ENCODE measurements at places on chromosomes 4 and X.

DNA sequence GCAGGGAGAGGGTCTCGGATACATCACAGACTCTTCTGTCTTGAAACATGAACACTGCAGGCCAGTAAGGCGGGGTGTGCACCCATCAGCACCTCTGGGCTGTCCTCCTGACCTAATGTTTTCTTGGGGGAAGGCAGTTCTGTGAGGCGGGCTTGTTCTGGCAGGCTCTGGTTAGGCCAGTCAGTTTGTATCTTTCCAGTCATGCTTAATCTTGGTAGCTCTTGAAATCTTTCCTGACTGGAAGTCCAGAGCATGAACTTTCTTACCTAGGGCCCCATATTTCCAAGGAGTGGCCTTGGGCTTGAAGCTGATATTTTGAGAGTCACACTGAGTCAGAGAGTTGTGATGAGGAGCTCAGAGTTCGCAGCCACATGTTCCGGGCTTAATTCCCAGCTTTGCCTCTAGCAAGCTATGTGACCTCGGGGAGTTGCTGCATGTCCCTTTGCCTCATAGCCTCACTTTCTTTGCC is 54.2 kb upstream of the RASSF6 start:
- no peak for ATAC-seq

DNA sequence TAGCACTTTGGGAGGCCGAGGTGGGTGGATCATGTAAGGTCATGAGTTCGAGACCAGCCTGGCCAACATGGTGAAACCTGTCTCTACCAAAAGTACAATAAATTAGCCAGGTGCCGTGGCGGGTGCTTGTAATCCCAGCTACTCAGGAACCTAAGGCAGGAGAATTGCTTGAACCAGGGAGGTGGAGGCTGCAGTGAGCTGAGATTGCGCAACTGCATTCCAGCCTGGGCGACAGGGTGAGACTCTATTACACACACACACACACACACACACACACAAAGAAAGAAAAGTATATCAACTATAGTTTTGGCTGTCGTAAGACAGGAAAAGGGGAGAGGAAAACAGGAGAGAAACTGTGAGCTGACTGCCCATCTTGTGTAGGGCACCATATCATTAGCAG is 171.7 kb downstream of the ADAMTS3 start:
- no peak for ATAC-seq

DNA sequence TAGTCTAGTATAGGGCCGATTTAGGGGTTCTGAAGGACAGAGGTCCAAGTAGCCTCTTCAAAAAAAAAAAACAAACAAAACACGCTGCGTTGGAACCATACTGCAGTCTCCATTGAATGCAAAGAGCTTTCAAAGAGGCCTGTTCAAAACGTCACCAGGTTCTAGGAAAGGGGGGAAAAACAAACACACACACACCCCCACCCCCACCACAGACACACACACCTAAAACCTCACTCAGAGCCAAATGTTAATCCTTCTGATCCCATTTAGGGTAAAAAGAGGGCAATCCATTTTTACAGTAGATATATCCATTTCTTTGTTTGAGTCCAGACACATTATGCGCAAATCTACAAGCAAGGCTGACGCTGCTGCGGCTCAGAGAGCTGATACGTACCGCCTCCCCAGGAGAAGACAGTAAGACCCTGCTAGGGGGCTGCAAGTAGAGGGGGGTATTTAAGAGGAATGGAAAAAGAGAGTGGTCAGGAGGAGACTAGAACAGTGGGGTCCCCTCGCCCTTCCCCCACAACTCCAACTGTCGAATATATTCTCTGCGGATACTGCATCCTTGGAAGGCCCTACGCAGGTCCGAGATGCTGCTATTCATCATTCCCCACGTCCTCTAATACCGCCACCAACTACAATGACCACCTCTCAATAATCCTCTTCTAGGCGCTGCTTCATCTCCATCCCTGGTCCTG is 1.3 kb downstream of the NKRF start:
- ATAC-seq = 0 out of 3 replicates have a peak, but pooled peaks have one; percentile 12

DNA sequence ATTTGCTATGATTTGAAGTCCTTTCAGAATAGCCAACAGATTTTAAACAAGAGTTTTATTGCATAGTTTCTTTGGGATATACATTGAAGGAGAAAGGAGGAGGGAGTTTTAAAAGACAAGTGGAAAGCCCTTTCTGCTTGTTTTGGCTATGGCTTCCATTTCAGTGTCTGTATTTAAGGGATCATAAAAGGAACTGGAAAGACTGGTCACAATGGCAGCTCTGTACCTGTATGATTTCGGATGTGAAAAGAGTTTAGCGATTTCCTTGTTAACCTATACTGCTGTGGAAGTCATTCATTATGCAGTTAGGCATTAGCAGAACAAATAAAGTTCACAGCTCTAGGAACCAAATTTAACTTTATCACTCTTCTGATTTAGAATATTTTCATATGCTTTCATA is 60.7 kb downstream of the TET2 start:
- ATAC-seq = no peak

GRCh38 chr4:32775049-32775448 is 2054.9 kb downstream of the PCDH7 start:
- no peak for ATAC-seq

GRCh38 chrX:22818061-22818460 is 181.7 kb upstream of the DDX53 start:
- no peak for ATAC-seq

GRCh38 chr4:154004507-154005170 is 215.8 kb upstream of the SFRP2 start:
- no peak for ATAC-seq

DNA sequence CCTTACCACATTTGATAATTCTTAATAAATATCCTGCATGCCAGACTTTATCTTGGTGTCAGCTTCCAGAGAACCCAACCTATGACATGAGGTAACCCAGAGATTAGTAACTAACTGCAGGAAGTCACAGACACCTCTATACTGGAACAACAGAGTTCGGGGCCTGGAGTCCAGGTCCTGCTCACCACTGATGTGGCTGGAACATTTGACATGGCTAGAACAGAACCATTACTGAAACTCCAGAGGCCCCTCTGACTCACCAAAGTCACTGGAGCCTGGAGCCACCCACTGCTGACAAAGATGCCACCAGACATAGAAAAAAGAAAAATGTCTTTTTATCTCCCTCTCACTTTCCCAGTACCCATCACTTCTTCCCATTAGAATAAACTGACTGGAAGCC is 403.7 kb downstream of the MID1IP1 start:
- ATAC-seq = no peak

GRCh38 chr4:155658681-155659064 is 8.0 kb upstream of the GUCY1A1 start:
- no peak for ATAC-seq

DNA sequence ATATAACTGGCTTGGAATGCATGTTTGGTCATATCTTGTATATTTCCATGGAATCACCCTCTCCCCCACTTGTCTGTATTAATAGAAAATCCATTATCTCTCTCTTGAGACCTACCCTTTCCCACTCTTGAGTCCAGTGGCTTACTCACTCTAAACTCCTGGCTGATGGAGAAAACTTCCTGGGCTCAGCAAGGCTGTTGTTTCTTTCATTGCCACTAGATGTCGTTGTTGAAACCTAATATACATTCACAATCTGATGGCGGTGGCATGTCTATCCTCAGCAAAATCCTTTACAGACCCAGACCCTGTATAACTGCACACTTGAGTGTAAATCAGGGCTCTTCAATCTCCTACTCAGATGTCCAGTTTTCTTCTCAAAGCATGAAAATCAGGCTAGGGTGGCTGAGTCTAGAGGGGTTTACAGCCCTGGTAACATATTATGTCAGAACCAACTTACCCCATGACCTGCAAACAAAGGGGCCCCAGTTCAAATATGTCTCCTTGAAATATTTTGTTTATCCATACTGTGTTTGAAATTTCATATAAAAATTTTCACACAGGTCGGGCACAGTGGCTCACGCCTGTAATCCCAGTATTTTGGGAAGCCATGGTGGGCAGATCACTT is 70.0 kb upstream of the FAM241A start:
- peak; percentile 93 for ATAC-seq

DNA sequence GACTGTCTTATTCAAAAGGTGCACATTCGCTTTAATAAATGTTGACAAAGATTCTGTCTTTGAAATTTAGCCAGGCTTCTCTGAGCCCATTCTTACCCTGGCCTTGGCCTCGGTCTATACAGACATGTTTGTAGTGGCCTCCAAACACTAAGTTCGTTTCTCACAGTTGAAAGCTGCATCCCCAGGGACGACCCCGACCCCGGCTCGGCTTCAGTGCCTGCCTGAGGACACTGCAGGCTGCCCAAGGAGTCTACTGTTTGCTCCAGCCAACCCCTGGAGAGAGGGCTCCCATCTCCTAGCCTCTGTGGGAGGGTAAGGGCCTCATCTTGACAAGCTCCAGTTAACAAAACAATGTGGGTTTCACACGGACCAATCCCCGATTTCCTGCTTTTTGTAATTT is 390.6 kb upstream of the ZFP42 start:
- ATAC-seq = no peak

GRCh38 chr4:8142556-8142955 is 16.1 kb downstream of the ABLIM2 start:
- no peak for ATAC-seq

DNA sequence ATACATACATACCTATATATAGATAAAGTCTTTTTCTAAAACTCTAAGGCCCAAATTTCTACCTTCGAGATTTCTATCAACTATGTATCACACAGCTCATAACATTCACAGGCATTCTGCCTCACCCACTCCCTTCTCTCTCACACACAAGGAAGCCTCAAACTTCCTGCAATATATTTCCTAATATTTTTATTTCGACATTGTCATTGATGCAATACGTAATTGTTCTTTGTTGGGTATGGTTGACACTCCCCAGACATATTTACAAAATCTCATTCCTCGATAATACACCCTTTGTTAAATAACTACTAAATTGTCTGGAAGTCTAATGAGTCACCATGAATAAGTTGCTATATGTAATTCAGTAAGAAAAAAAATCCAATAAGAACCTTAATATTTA is 143.5 kb downstream of the HNRNPD start:
- no peak for ATAC-seq

DNA sequence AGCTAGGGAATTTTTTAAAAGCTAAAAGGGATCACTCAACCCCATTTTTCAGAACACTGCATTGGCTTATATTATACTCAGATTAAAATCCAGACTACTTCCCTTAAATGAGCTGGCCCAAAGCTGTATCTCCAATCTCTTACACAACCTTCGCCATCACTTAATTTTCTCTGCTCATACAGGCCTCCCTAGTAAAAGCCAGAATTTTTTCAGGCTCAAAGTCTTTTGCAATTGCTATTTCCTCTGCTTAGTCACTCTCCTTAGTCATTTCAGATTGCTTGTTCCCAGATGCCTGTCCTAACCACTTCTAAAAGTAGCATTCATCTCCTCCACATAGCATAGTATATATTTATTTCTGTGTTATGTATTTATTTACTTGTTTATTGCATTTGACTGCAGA is 1587.9 kb upstream of the ADGRL3 start:
- no peak for ATAC-seq

- ATAC-seq = no peak
These were observed 234.8 kb downstream of the SCFD2 start for GRCh38 chr4:53130896-53131561.

DNA sequence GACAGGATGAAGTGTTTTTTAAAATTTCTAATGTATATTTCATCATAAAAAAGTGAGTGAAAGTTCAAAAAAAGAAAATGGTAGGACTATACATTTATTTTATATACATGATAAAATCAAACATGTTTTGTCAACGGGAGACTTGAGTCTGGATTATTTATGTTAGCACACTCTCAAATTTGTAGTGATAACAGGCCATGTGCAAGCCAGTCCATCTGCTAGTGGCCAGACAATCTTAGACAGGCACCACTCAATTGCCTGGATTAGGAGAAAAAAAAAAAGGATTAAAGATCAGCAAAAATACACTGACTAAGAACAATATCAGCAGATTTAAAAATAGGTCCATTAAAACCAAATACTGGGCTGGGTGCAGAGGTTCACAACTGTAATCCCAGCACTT is 71.9 kb downstream of the KCNIP4 start:
- ATAC-seq = no peak

- no peak for ATAC-seq
These were observed 106.8 kb downstream of the CLNK start for GRCh38 chr4:10577508-10578426.

GRCh38 chr4:147987252-147987651 is 255.4 kb downstream of the ARHGAP10 start:
- ATAC-seq = no peak

DNA sequence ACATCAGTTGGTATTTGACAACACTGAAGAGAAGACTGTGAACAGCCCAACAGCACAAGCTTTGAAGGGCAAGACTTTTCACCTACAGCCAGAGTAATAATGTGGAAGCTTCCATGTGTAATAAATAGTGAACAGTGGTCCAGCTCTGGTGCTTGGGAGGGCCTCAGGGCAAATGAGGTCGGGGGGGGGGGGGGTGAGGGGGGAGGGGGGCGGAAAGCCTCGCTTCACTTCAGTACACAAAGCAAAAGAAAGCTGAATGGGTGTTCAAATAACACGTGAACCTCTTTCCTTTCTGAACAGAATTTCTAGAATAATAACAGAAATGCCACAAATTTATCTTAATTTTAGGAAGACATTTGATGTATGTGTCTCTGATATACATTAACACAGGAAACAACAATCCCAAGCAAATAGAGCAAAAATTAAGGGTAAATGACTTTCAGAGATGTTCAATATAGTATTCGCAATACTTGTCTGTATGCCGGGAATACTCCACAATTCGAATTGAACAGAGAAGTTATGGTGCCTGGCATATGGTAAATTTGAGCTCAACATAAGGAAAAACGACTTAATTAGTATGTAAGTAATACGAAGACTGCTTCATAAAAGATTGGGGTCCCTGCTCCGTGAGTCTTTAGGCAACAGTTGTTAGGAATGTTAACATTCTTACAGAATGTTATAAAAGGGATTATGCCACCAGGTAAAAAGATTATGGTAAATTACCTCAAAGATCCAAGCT is 92.6 kb downstream of the FRYL start:
- no peak for ATAC-seq

- ATAC-seq = no peak
These were observed 452.9 kb downstream of the GRXCR1 start for GRCh38 chr4:43345323-43345925.

DNA sequence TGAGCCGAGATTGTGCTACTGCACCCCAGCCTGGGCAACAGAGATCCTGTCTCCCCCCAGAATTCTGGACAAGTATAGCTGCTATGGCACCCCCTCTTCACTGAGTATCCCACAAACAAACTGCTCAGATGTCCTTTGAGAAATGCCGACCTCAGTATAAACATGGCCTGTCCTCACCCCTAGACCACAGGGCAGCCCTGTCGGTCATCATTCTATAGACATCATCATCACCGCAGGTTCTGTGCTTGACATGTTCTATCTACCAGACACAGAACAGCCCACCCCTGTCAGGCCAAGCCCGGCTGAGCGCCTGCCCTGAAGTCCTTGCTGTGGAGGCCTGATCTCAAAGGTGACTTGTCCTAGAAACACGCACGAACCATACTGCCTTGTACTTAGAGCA is 232.9 kb downstream of the DHRSX start:
- ATAC-seq = no peak

DNA sequence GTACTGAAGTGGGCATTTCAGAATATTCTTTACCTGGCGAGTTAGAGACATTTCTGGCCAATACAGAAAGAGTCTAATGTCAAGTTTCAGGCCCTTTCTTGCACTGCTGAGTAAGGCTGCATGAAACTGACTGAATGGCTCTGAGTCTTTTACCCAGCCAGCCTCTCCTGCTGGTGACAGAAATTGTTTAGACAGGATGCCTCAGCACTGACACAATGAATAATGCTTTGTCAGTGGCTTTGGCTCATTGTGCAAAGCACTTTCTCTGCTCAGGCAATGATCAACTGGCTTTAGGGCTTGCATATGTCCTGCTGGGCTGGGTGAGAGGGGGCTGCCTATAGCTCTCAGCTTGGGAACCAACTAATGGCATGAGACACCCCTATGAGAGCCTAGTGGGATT is 45.5 kb downstream of the CLNK start:
- no peak for ATAC-seq

Measured in SK-N-SH treated with all-trans-retinoic acid at 6 μM for 48 hours (cell line).